Activated CD4-positive, alpha-beta T cell treated with anti-CD3 and anti-CD28 coated beads, Interleukin-2, amount 10 ng/mL, durations not matched to agents 7 days and 5 days (primary cell): ENCODE measurements at places on chromosomes 12 and 14.

DNA sequence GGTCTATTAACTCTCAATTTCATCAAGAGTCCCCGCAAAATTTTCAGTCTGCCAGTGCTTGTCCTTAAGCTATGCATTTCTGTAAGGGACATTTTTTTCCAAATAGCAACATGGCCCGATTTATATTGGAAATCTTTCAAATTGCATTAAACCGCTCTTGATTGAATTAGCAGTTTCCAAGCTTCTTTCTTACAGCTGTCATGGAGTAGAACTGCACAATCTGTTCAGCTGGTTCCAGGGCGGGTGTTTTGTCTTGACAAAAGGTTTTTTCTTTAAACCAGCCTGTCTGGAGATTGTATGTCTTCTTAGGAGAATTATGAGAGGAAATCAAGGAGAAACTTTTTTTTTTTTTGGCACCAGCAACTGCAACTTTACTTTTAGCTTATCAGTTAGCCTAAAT lies 185.8 kb downstream of the ALG10B start:
- DNase-seq = no peak

DNA sequence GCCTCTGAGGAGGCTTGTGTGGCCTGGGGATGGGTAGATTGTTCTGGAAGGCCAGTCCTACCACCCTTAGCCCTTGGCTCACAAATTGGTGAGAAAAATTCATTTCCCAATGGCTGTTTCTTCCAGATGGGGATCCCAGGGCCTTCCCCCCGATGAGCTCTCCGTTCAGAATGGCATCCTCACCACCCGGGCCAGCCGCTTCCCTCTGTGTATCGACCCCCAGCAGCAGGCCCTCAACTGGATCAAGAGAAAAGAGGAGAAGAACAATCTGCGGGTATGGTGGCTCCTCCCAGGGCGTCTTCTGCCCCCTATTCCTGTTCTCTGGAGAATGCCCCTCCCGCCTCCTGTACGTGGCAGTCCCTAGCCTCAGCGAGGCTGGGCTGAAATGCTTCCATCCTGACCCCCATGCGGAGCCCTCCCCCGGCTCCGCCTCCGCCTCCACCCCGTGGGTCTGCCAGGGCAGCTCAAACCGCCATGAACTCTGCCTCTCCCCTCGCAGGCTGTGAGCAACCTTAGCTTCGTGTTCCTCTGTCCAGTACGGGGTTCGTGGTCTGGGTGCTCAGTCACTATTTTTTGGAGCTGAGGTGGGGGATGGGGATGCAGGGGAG lies 57.8 kb downstream of the CCDC92 start:
- DNase-seq = no peak

GRCh38 chr12:13968281-13968680 lies 13.1 kb downstream of the GRIN2B start:
- DNase-seq = no peak

GRCh38 chr12:108033090-108033489 lies 96.0 kb upstream of the WSCD2 start:
- no peak for DNase-seq

DNA sequence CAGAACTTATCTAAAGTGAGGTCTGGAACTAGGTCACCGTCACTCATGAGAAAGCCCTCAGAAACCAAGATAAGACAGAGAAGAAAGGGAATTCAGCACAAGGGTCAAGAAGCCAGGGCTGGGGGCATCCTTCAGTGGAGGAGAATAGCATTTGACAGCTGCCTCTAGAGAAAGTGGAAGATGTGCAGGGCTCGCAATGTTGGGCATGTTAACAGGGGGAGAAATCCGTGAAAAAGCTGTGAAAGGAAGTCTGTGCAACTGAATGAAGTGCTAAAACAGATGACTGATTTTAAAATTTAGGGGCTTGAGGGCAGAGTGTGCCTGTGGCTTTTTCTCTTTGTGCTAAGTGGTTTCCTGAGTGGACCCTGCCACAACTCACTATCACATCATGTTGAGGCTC lies 97.7 kb upstream of the IFNG-AS1 start:
- no peak for DNase-seq

GRCh38 chr12:75478116-75478794 lies 2.3 kb upstream of the GLIPR1 start:
- DNase-seq = peak; percentile 64

DNA sequence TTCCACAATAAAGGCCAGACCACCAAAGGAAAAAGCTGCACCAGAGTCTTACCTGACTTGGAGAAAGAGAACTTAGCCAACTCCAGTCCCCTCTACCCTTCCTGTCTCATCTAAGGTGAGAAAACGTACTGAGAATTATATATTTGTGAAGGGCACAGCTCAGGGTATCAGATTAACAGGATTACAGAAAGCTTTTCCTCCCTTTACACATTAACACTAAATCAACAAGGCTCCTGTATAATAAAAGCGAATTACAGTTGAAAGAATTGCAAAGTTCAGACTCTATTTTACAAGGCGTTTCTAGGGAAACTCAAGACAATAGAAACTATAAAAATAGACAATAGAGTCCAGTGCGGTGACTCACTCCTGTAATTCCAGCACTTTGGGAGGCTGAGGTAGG lies 82.7 kb upstream of the RPL10L start:
- DNase-seq = no peak

- DNase-seq = no peak
Measured at GRCh38 chr14:59254146-59254910, 65.9 kb downstream of the DAAM1 start.

- no peak for DNase-seq
Measured at GRCh38 chr14:74959596-74960180, 4.3 kb upstream of the PGF start.
